Neural crest cell (in vitro differentiated cells): ENCODE measurements at places on chromosomes 4 and X.

- peak overlapping the region; percentile 99 for H3K27ac ChIP-seq
- H3K27me3 ChIP-seq, result no peaks in the 10 kb centered on the region
- peak overlapping the region; percentile 97 for H3K4me3 ChIP-seq
- DNase-seq, result peak; percentile 39
- peaks cover 34% of the 10 kb centered on the region for H3K4me1 ChIP-seq
Observed at GRCh38 chr4:158670975-158671664, 567 bp downstream of the C4orf46 start.

DNA sequence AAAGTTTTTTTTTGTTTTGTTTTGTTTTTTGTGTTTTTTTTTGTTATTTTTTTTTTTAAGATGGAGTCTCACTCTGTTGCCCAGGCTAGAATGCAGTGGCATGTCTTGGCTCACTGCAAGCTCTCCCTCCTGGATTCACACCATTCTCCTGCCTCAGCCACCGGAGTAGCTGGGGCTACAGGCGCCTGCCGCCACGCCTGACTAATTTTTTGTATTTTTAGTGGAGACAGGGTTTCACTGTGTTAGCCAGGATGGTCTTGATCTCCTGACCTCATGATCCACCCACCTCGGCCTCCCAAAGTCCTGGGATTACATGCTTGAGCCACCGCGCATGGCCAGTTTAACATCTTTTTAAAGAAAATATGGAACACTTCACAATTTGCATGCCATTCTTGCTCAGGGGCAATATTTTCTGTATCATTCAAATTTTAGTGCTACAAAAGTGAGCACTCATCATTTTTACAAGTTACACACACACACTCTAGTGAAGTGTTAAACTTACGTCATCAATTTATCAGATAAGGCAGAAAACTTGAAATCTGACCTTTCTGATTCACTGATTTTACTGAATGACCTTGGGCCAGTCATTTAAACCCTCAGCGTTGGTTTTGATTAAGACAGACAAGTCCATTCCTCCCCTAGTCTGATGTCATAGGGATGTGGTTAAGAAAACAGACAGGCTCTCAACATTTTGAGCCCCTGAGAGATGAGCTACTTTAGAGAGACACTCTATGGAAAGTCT, 61.2 kb downstream of the TRIM2 start:
- peaks cover 51% of the 10 kb centered on the region for H3K4me1 ChIP-seq
- no peak overlapping the region for H3K4me3 ChIP-seq
- H3K27me3 ChIP-seq, result no peaks in the 10 kb centered on the region

DNA sequence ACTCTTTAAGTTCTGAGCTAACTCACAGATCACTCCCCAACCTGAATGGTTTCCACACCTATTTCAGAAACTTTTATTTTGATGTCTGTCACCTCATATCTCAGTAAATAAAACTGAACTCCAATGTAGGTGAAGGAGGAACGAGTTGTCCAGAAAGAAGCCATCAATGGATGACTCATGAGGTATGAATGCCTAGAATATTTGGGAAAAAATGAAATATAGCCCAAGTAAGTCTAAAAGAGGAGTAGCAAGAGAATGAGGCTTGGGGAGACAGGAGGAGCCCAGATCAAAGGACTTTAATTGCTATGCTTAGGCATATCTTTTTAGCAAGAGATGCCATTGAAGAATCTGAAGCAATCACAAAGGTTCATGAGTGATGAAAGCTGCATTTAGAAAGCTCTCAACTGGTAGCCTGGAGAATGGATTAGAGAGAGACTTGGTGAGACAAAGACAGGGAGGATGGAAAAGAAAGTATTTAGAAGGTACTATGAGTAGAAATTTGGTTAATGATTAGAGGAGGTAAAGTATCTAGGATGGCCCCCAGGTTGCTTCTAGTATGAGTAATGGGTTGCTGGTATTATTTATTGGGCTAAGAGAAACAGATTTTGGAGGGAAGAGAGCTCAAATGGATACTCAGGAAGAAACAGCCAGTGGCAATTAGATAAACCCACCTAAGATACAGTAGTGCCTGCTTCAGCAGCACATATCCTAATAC, 39.4 kb downstream of the NOCT start:
- H3K36me3 ChIP-seq, result peaks cover 11% of the 10 kb centered on the region
- no peak for DNase-seq
- H3K27ac ChIP-seq, result no peak overlapping the region
- no peaks in the 10 kb centered on the region for H3K27me3 ChIP-seq
- H3K4me1 ChIP-seq, result peaks cover under 1% of the 10 kb centered on the region

DNA sequence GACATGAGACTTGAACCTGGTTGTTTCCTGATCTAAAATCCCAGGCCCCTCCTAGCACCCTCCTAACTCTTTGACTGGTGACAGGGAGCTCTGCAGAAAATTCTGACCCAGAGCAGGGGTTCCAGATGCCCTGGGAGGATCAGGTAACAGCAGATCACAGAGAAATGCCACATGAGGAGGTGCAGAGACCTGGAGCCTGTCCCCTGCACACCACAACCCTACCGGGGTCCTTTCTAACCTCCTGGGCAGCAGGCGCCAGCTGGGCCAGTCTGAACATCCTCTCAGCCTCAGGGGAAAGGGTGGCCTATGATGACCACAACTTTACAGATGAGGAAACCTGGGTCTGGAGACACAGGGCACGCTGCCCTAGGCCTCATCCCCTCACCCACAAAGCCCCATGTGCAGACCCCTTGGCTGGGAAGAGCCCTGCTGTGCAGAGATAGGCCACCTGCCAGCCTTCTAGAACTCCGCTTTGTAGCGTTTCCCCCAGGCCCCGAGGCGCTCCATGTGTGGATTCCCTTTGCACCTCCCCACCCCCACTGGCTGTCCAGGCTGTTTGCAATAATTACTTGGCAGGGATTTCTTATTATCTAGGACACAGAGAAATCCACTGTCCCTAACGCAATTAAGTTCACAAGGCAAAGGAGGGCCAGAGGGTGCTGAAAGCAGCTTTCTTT, 36.5 kb downstream of the WDR1 start:
- no peak overlapping the region for H3K4me3 ChIP-seq
- H3K4me1 ChIP-seq, result no peaks in the 10 kb centered on the region
- peaks cover 14% of the 10 kb centered on the region for H3K36me3 ChIP-seq
- H3K27me3 ChIP-seq, result no peaks in the 10 kb centered on the region
- no peak overlapping the region for H3K27ac ChIP-seq

- peaks cover 21% of the 10 kb centered on the region for H3K27me3 ChIP-seq
- no peaks in the 10 kb centered on the region for H3K36me3 ChIP-seq
- DNase-seq, result no peak
- no peak overlapping the region for H3K4me3 ChIP-seq
Observed at GRCh38 chr4:6420972-6421371, 51.4 kb downstream of the PPP2R2C start.

- H3K4me1 ChIP-seq, result no peaks in the 10 kb centered on the region
- peaks cover 9% of the 10 kb centered on the region for H3K36me3 ChIP-seq
- no peak for DNase-seq
- no peak overlapping the region for H3K27ac ChIP-seq
- no peak overlapping the region for H3K4me3 ChIP-seq
- H3K27me3 ChIP-seq, result no peaks in the 10 kb centered on the region
Observed at GRCh38 chr4:94500685-94501084, 48.9 kb downstream of the PDLIM5 start.

DNA sequence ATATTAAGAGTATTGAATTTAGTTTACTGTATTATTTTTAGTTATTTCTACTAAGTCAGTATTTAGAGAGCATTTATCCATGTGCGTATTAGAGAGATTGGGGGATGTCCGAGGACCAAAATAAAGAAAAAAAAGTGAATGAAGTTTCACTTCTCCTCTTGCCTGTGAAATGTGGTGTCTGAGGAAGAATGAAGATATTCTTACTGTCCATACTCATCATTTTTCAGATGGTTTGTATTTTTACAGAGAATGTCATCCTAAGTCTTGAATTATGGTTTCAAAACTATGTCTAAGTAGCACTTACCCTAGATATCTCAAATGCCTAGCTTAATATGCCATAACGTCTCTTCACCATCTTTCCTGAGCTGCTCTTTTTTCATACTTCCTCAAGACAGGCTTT, 854.3 kb downstream of the C4orf33 start:
- no peak overlapping the region for H3K27ac ChIP-seq
- no peaks in the 10 kb centered on the region for H3K27me3 ChIP-seq
- no peak overlapping the region for H3K4me3 ChIP-seq
- H3K4me1 ChIP-seq, result no peaks in the 10 kb centered on the region
- no peak for DNase-seq
- no peaks in the 10 kb centered on the region for H3K36me3 ChIP-seq
